ENCODE measurements at places on chromosomes 12 and 14.

- DNase-seq, result no peak
Measured at GRCh38 chr12:123469978-123470377, 12.0 kb downstream of the SNRNP35 start.

DNA sequence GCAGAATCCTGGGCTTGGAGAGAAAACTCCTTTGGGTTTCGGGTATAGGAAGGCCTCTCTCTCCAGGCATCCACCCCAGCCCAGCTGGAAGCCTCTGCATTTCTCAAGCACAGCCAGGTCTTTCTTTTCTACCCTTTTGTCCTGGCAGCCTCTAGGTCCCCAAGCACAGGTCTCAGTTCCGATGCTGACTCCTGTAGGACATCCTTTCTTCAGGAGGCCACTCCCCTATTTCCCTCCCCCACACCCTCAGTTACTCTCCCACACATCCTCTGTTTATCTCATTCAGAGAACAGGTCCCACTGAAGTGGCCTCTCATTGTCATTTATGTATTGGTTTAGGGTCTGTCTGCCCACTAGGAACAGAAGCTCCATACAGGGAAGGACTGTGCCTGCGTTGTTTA is 352.6 kb downstream of the VRK1 start:
- no peak for DNase-seq

DNA sequence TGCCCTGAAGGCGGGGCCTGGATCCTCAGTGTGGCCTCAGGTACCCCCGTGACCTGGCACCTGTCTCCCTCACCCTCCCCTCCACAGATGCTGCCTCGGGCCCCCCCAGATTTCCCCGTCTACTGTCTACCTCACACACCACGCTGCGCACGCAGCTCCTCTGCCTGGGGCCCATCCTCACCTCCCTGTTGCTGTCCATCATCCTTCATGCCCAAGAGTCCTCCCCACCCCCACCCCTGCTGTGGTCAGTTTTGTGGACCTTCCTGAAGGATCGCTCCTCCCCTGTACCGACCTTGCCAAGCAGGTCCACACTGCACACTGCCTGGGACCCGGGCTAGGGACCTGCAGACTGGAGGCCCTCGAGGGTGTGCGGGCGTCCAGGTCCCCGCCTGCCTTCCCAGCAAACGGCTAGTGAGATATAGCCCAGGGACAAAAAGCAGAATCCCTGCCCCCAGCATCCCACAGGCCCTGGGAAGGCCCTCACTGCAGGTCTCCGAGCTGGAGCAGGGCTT is 197.4 kb upstream of the DIO3 start:
- no peak for DNase-seq

- no peak for DNase-seq
Measured at GRCh38 chr12:43241986-43242385, 310.0 kb downstream of the ADAMTS20 start.

- DNase-seq, result no peak
Measured at GRCh38 chr14:25836636-25837035, 761.2 kb downstream of the NOVA1 start.

GRCh38 chr14:94285158-94285557 is 7.9 kb downstream of the SERPINA10 start:
- no peak for DNase-seq

DNA sequence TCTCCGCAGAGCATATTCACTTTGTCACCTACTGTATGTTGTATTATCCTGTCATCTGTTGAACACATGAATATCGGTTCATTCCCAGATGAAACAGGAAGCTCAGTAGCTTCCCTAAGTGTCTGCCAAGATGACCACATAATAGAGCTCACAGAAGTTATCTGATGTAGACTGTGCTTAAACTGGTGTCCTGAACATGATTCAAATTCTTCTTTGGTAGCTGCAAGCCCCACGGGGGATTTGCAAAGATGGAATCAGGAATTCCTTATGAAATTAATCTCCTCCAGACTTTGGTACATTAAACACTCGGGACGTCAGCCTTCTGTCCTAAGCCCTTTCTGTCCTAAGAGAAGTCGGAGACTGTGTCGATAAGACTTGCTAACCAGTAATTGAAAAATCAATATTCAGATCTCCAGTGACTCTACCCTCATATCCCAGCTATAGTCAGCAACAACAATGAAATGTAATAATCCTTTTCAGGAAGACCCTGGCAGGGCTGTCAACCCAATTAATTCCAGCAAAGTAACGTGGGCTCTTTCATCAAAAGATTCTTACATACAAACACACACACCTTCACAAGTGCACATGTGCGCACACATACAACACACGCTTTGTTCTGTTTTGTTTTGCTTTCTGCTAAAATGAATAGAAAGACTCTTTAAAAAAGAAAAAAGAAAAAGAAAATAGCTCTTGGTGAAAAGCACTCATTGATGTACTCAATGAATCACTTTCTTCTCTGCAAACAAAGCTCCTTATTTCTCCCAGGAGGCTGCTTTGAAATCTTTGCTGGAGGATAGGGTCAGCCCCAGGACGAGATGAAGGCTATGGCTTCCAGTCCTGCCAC is 127.2 kb downstream of the RIMBP2 start:
- DNase-seq, result no peak

DNA sequence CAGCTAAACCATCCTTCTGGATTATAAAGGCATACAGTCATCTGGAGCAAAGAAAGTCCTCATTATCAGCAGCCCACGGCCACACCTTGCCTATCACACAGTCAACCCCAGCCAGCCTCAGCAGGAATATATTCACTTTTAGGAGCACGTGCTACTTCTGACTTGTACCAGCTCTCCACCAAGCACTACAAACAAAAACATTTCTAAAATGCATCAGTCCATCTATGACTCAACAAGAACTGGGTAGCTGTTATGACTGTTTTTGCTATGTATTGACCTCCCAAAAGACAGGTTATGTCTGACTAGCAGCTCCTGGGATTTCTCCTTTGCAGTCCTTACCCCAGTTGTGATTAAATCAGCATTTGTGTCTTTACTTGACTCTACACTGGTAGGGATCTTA is 31.2 kb downstream of the NUAK1 start:
- no peak for DNase-seq
